Dorsolateral prefrontal cortex (tissue), 122 donors: ENCODE measurements at places on chromosomes 16 and 17.

- no peak for DNase-seq
Observed at GRCh38 chr17:2449486-2449885, 48.6 kb upstream of the MNT start.

DNA sequence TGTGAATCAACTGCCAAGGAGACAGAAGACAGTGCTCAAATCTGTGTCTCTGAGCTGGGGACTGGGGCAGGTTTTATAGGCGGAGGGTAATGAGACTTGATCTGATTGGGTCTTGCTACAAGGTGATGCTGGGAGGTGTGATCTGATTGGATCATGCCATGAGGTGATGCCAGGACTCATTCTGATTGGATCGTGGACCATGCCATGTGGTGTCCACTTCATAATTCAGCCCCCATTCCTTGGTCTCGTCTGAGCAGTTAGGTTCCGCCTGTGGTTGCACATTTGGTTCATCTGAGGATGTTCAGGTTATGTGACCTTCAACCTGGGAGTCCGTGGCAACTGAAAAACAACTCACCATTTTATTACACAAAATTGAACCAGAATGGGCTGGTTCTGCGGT is 41.0 kb downstream of the OTOA start:
- DNase-seq, result no peak

DNA sequence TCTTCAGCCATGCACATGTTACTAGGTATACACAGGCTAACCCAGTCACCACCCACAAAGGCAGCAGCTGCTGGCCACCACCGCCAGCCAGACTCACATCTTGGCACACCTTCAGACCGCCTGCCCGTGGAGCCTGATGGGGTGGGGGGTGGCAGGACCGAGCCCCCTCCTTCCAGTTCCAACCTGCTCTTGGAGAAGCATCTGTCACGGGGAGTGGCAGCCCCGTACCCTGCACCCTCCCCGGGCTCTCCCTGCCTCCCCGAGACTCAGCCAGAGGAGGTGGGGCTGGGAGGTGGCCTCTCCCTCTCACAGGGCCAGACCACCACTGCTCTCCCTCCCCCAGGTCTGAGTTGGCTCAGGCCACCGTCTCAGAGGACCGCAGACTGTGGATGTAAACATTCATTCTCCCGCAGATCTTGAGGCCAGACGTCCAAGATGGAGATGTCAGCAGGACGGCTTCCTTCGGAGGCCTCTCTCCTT is 11.3 kb upstream of the RBFOX3 start:
- no peak for DNase-seq

DNA sequence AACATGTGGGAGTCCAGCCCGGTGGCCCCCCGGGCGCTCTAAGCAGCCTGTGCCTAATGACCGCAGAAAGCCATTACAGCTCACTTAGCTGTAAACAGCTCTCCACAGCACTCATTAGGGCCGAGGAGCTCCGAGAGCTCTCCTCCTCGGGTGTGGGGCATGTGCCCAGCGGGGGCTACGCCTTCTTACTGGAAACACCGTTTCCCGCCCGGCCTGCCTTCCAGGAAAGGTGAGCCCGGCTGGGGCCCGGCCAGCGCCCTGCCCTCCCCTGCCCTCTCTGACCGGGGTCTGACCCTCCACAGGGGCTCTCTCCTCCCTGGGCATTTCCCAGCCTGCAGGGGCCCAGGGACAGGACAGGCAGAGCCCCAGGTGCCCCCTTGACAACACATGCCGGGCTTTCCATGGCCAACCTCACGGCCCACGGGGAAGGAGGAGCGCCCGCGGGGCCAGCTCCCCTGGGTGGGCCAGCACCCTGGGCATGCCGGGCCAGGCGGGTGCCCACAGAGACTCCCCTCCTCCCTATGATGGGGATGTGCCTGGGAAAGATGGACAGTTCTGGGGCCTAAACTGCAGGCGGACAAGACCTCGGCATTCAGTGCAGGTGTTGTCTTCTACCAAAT is 72.6 kb downstream of the SDK2 start:
- DNase-seq, result no peak

- DNase-seq, result no peak
Observed at GRCh38 chr16:4697848-4698291, 4.5 kb downstream of the NUDT16L1 start.

- no peak for DNase-seq
Observed at GRCh38 chr17:74777901-74778515, 1.9 kb upstream of the NAT9 start.

GRCh38 chr16:49795513-49795912 is 60.4 kb downstream of the ZNF423 start:
- no peak for DNase-seq

- DNase-seq, result no peak
Observed at GRCh38 chr17:46819906-46820351, 1.4 kb upstream of the WNT3 start.
